ENCODE measurements at places on chromosomes 11 and 22. TPM values are rescaled to one million over a fixed set of nuclear protein-coding genes. Genes with fewer than 3 reads are reported as not detected.

MIAT gene
- total RNA-seq = 82.3 TPM

OR51B4 gene
- not detected for total RNA-seq

OR11H1 gene
- total RNA-seq = not detected

KRTAP5-7 gene
- 0.23 TPM for total RNA-seq

MS4A2 gene
- total RNA-seq = not detected

CRYBB3 gene
- total RNA-seq = not detected

PHLDB1 gene
- total RNA-seq = 0.26 TPM

SCGB2A2 gene
- not detected for total RNA-seq
